ENCODE measurements at places on chromosomes 4 and X. TPM values are rescaled to one million over a fixed set of nuclear protein-coding genes. Genes with fewer than 3 reads are reported as not detected.

GRCh38 chr4:139659735-139660424 is 5.7 kb upstream of the MGST2 start:
- no peak for DNase-seq

- no peak for DNase-seq
These were observed 115.7 kb downstream of the IRF2 start for GRCh38 chr4:184358521-184359232.

DNA sequence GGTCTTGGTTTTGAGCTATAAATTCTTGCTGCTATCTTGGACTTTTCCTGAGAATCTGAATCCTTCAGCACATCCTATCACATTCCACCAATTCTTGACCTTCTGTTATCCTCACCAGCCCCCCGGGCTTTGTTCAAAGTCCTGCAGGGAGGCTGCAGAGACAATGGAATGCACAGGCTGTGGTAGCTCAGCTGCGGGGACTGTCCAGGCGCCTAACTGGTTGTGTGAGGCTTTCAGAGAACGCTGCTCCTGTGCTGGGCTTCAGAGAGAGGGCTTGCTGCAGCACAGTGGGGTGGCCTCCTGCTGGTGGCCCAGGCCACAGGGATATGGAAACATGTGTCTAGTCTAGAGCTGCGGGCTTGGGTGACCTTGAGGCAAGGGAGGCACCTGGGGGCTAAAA is 196.3 kb upstream of the GATB start:
- DNase-seq, result no peak

The CXCL6 gene
- not detected for total RNA-seq

The TLR1 gene
- total RNA-seq, result 3.5 TPM

The SOX3 gene
- total RNA-seq, result not detected

The VCX3B gene
- total RNA-seq, result not detected

DNA sequence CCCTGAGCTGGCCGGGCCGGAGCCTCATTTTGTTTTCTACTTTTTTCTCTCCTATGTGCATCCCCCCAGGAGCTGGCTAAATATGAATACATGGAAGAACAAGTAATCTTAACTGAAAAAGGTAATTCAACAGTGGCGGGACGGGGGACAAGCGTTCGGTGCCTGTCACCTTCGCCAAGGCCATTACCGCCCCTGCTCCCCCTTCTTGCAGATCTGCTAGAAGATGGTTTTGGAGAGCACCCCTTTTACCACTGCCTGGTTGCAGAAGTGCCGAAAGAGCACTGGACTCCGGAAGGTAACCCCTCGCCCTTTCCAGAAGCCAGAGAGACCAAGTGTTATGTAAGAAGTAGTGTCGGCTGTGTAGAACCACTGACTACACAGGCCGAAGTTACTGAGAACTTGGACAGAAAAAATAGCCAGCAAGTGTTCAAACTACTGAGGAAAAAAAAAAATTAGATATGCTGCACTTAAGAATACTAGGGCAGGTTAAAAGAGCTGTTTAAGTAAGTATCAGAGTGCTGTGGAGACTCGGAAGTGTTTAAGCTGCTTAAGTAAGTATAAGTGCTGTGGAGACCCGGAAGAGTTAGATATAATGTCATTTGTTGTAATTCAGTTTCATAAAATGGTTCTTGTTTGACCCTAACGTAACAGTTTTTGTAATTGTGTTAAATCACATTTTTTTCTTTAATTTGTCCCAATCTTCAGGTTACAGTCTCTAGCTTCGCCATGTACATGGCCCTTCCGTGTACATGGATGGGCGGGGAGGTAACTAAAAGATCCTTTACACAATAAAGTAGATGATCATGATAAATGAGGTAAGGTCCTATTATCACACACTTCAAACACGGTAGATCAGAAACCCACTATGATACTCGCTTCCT is 856 bp downstream of the SAT1 start:
- no peak for DNase-seq

- no peak for DNase-seq
These were observed 75.1 kb downstream of the TSPAN5 start for GRCh38 chr4:98583265-98583664.

The PAGE2 gene
- total RNA-seq, result not detected

GRCh38 chrX:130543603-130544325 is 142.0 kb downstream of the RBMX2 start:
- DNase-seq, result no peak
